Activated CD4-positive, alpha-beta T cell treated with anti-CD3 and anti-CD28 coated beads, Interleukin-2, Interleukin-4, amounts not matched to agents 100 ng/mL and 50 ng/mL, durations not matched to agents 16 hours and 8 hours (primary cell): ENCODE measurements at places on chromosomes 12 and 14.

DNA sequence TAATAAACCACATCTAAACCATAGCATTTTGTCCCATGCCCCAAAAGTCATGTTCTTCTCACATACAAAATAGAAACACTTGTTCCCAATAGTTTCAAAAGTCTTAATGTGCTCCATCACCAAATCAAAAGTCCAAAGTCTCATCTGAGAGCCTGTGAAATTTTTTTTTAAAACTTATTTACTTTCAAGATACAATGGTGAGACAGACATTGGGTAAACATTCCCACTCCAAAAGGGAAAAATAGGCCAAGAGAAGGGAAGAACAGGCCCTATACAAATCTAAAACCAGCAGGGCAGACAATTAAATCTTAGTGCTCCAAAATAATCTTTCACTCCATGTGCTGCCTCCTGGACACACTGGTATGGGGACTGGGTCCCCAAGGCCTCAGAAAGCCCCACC lies 84.4 kb upstream of the AMIGO2 start:
- DNase-seq, result no peak

GRCh38 chr14:104743461-104744380 lies 9.2 kb upstream of the SIVA1 start:
- no peak for DNase-seq

- no peak for DNase-seq
These were observed 1.6 kb downstream of the ANKRD33 start for GRCh38 chr12:51889216-51890132.

DNA sequence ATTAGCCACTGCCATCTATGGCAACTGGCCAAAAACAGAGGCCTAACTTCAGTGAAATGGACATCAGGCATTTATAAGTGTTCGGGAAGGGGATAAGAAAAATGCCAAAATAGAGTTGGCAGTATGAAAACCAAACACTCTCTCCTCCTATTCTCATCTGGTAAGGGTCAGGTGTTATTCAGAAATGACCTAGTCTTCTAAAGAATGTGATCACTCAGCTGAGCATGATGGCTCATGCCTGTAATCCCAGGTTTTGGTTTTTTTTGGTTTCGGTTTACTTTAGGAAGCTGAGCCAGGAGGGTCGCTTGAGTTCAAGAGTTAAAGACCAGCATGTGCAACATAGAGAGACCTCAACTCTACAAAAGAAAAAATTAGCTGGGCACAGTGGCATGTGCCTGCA lies 170.3 kb downstream of the GRIN2B start:
- DNase-seq, result no peak

- no peak for DNase-seq
These were observed 124.8 kb downstream of the TMTC3 start for GRCh38 chr12:88266806-88267360.

- no peak for DNase-seq
These were observed 31.8 kb downstream of the CNOT2 start for GRCh38 chr12:70275045-70275444.

DNA sequence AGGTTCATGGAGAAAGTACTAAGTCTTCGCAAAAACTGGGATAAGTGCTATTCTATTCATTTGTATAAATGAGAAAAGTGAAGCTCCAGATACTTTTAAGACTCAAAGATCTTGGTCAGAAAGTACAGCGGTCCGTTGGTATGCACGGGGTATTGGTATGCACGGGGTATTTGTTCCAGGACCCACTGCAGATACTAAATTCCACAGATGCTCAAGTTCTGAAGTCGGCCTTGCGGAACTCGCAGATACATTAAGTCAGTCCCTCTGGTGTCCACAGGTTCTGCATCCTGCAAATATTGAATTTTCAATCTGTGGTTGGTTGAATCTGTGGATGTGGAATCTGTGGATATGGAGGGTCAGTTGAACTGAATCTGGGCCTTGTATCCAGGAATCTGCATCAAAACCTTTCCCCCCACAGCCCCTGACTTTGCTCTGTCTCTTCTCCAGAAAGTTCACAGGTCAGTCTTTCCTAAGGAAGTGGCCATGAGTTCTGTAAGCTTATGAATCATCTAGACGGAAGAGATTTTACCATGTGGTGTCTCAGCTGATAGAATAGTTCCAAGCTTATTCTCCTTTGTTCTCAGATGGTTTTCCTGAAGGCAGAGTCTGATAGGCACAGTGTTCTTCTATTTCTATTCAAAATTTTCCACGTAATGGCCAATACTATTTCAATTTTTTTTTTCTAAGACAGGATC lies 274.7 kb downstream of the NEDD1 start:
- no peak for DNase-seq

DNA sequence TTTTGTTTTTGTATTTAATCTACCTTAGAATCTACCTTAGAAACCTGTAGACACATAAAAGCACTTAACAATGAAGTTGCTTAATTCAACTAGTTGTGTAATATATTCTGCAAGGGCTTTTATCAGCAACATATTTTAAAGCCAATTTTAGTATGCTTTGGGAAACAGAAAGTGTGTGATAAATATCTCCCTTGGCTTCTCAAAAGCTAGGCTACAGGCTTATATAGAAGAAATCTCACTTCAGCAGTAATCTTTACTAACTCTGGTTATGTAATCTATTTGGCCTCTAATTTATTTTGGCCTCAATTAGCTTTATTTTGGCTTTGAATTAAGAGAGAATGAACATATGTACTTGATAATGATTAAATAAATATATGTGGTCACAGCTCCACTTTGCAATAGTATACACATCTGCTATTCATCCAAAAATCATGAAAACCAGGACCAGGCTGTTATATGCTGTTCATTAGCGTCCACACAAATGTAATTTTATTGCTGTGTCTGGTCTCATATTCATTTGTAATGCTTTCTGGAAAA lies 37.2 kb downstream of the LRP6 start:
- DNase-seq, result no peak

- no peak for DNase-seq
These were observed 558.3 kb downstream of the GALC start for GRCh38 chr14:87434680-87435079.

GRCh38 chr12:116559162-116559935 lies at the start of gene MAP1LC3B2:
Gene MAP1LC3B2 (plus strand): TSS chr12:116559381. CDS start chr12:116575943, 16,562 bp downstream.
- DNase-seq, result peak; percentile 94

- no peak for DNase-seq
These were observed 31.0 kb downstream of the EID3 start for GRCh38 chr12:104334581-104334980.

DNA sequence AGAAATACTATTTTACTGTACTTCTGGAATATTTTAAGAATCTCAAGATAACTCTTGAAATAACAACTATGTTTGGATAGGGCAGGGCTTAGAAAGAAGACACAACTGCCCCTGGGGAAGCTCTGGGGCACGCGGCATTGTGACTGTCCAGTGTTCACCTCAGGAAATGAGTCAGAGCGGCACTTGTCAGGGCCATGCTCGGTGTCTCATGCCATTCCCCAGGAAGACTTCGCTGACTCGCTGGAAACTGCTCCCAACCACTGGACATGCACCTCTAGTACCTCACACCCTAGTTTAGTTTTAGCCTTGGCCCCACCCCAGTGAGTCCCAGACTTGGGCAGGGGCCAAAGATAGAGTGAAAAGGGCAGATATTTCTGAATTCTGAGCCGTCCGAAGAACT lies 192.0 kb downstream of the TTC7B start:
- DNase-seq, result no peak

- no peak for DNase-seq
These were observed 1009.5 kb upstream of the TMEM132C start for GRCh38 chr12:127257366-127257935.

DNA sequence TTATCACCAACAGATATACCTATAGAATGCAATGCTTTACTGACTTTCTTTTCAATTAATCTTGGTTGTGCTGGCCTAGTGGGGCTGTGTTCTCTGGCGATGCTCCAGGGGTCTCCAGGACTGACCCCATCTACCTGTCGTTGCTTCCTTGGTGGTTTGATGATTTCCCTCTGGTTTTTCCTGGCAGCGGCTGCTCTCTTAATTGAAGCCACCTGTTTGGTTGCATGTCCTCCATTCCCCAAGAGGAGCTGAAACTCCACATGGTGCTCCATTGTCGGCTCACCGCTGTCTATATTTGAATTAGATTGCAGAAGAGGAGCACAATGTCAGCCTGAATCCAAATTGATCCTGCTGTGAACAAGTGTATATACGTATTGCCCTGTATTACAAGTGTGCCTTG lies 7.1 kb upstream of the IFNG-AS1 start:
- no peak for DNase-seq

GRCh38 chr12:101172316-101172715 lies 37.7 kb downstream of the SLC5A8 start:
- DNase-seq, result no peak

GRCh38 chr14:43169722-43170121 lies 1337.4 kb downstream of the FSCB start:
- no peak for DNase-seq

- DNase-seq, result peak; percentile 6
These were observed 44.8 kb downstream of the CPSF6 start for GRCh38 chr12:69284131-69284530.

DNA sequence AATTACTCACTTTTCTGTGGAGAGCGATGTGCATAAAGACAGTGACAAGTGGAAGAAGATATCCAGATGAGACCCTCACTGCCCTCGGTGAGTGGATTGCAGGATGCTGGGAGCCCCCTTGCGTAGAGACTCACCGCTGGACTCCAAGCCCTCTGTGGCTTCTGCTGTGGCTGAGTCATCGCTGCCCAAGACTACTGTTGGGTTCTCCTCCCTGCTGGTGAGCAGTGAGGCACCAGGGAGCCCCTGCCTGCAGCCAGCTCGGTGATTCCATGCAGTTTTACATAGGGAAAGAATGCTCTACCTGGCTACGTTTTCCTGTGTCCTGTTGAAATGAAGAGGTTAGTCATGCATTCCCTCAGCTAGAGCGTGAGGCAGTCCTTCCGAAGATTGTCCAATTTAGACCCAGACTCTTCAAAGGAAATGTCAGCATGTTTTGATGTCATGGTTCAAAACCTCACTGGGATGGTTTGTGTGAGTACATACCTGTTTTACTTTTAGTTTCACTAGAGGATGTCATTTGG lies 28.2 kb downstream of the TRAF3 start:
- peak; percentile 64 for DNase-seq

DNA sequence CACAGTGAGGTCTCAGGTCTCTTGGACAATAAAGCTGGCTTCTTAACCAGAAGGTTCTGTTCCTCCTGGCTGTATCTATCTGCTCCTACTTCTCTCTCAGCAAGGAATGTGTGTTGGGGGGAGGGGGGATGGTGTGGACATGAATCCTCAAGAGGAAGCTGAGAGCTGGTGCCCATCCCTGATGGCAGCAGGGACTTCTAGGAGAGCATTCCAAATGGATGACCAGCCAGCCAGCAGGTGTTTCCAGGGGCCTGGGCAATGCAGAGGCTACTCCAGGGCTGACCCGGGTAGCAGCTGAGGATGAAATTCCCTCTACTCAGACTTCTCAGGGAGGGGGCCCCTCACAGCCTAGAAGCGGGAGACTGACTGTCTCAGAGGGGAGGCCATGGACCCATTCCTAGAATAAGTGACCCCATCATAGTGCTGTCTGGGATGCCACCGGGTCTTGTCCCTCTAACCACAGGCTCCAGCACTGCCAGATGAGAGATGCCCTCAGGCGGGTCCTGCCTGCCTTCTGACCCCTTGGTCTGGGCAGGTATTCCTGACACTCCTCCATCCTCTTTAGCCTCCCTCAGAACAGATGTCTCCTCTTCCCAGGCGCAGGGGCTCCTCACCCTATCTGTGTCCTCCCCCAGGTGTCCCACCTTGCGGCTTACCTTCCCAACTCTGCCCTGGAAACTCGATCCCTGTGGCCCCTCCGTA lies 1.2 kb downstream of the RAB15 start:
- no peak for DNase-seq

- DNase-seq, result no peak
These were observed 47.8 kb downstream of the EID3 start for GRCh38 chr12:104351057-104351983.

DNA sequence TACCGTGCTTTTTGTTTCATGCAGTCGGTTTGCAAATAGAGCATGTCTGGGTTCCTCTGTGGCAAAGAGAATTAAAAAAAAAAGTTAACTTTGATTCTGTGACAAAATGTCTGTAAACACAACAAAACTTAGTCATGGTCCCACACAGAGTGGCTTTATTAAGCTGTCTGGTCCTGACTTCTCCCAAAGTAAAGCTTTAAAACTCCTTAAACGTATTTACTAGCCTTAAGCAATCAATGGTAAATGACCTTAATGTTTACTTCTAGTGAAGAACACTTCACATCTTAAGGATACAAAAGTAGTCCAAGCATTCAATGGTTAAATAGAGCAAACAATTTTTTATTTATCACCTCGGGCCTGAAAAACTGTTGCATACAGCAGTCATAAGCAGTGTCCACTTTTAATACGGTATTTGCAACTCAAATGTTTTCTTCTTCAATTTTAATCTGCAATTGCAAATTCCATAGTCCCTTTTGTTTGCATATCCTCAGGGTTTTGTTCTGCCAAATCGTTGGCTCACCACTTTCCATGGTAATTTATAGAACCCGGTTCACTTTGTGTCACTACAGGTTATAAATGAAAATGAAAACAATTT lies 453.0 kb upstream of the MIS18BP1 start:
- DNase-seq, result no peak

DNA sequence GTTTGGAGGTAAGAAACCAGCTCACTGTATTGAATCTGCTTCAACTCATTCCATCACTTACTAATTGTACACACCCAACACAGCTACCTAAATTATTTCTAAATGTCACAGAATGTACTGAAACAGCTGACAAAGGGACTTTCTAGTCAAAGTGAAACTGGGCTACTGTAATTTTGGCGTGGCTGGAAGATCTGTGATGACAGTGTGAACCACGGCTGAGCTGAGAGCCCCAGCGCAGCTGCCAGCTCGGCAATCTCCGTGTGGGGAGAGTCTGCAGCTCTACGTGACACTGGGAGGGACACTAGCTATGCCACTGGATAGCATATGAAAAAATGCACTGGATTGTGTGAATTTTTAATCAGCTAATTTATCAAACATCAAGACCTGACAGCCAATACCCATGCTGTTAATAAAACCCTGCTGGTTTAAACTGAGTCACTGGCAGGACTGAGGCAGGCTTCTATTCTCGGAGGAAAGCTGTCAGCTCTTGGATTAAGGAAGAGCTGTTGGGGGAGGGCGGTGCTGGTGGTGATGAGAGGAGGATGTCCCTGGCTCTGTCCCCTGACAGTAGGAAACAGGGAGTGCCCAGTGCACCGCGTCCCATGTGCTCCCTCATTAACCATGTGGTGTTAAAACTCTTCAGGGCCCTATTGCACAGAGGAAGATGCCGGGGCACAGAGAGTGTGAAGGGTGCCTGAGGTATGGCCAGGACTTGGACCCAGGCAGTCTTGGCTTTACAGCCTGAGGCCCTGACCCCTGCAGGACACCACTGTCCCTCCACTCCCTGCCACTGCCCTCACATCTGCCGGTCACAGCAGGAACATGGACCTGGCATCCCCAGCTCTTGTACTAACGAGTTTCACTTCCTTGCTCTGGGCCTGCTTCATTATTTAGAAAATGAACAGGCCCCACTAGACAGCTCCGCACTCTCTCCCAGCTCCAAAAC lies 13.3 kb downstream of the SLC15A4 start:
- DNase-seq, result peak; percentile 83

GRCh38 chr12:113137861-113138783 lies 2.6 kb upstream of the RASAL1 start:
- no peak for DNase-seq

- no peak for DNase-seq
These were observed 65.2 kb downstream of the MARK3 start for GRCh38 chr14:103450416-103450815.

GRCh38 chr14:98167705-98168104 lies 1104.3 kb downstream of the BCL11B start:
- DNase-seq, result no peak
